ENCODE measurements at places on chromosomes 5 and 9.

GRCh38 chr5:143199843-143200242 lies 203.6 kb downstream of the NR3C1 start:
- no peak for DNase-seq

DNA sequence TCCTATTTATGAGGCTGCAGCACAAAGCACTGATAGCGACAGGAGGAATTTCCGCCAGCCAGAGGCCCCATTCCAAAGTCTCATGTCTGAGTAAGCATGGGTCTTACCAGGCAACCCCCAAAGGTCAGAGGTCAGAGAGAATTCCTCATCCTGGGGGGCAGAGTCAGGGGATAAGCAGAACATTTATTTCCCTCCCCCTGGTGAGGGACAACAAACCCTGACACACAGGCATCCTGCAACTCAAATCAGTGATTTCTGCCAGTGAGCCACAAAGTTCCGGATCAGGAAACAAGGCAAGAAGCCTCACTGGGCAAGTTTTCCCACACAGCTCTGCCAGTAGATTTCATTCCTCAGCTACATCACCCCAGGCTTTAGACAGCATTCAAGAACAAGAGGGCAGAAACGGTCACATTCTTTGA lies 37.0 kb downstream of the ADAMTS12 start:
- no peak for DNase-seq

- no peak for DNase-seq
Observed at GRCh38 chr9:87596862-87597261, 99.2 kb downstream of the DAPK1 start.

DNA sequence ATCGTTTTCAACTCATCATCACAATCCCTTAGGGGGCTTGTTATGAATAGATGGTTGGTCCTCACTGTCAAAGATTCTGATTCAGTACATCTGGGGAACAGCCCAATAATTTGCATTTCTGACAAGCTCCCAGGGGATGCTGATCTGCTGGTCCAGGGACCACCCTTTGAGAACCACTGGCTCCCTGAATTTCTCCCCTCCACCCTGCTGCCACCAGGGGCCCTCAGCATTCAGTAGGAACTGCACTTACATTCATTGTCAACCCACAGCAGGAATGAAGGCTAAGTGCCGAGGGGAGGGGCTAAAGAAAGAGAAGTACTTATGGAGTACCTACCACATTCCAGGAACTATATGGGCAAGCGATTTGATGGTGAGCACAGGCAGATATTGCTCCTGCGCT lies 85.9 kb downstream of the BOD1 start:
- DNase-seq, result no peak

DNA sequence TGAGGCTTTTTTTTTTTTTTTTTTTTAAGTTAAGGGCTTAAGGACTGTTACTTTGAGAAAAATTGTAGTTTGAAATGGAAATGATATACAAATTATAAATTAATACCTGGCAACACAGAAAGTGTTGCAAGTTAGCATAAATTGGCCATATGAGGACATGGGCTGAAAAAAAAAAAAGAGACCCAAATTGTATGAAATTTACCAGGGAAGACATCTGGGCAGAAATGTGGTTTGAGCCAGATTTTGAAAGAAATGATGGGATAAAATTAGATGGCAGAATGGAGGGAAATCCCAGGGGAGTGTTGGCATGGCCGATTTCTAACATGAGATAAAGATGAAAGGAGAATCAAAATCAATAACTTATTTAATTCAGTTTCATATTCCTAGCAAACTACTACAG lies 472.1 kb downstream of the CTNND2 start:
- no peak for DNase-seq

DNA sequence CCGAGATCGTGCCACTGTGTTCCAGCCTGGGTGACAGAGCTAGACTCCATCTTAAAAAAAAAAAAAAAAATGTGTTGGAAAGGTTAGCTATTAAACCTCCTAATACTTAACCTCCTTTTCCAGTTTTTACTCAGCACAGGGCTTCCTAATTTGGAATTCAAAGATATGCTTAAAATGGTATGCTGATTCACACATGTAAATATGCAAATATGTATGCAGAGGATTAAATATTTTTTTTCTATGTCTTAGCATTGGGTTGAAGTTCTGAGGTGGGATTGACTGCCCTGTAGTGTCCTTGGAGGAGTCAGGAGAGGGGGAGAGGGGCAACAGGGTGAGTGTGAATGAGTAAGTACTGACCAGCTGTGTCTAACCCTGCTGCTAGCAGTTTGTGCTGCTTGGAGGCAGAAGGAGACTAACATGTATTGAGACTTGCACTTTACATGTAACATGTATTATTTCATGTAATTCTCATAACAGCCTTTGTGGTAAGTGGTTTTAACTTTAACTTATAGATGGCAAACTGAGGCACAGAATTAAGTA lies 63.2 kb downstream of the SLC44A1 start:
- no peak for DNase-seq

- no peak for DNase-seq
Observed at GRCh38 chr5:127997201-127997704, 86.3 kb upstream of the SLC12A2 start.

DNA sequence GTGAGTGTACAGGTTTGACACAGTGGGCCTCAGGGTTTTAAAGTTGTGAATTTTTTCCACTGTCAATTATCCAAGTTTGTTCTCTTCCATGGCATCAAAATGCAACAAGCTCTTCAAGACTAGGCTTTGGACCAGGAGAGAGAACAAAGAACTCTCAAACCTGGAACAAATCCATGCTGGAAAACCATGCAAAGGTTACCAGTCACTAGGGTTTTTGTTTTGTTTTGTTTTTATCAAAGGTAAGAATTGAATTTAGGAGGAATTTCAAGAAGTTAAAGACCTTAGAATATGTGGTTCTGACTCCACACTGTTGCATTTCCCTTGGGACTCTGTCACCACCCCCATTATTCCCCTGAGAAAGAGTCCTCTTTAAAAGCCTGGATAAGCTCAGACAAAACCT lies 191.1 kb upstream of the PIK3R1 start:
- DNase-seq, result no peak

GRCh38 chr5:6762116-6762515 lies 48.9 kb downstream of the TENT4A start:
- no peak for DNase-seq

GRCh38 chr5:24222876-24223275 lies 421.9 kb downstream of the CDH10 start:
- no peak for DNase-seq

DNA sequence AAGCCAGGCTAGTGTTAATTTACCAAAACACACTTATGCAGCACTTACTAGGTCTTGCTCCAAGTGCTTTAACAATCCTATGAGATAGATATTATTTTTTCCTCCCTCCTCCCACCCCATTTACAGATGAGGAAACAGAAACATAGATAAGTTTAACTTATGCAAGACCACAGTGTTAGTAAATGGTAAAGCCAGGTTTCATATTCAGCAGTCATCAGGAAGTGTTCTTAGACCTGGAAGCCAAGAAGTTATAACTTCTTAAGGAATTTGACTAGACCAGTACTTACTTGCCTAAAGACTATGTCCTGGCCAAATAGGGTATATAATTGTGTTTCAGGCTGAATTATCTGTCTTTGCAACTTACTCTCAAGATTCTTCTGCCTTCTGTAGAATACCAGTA lies 15.9 kb downstream of the ABHD17B start:
- no peak for DNase-seq

- DNase-seq, result no peak
Observed at GRCh38 chr9:91844190-91844589, 105.8 kb downstream of the ROR2 start.

DNA sequence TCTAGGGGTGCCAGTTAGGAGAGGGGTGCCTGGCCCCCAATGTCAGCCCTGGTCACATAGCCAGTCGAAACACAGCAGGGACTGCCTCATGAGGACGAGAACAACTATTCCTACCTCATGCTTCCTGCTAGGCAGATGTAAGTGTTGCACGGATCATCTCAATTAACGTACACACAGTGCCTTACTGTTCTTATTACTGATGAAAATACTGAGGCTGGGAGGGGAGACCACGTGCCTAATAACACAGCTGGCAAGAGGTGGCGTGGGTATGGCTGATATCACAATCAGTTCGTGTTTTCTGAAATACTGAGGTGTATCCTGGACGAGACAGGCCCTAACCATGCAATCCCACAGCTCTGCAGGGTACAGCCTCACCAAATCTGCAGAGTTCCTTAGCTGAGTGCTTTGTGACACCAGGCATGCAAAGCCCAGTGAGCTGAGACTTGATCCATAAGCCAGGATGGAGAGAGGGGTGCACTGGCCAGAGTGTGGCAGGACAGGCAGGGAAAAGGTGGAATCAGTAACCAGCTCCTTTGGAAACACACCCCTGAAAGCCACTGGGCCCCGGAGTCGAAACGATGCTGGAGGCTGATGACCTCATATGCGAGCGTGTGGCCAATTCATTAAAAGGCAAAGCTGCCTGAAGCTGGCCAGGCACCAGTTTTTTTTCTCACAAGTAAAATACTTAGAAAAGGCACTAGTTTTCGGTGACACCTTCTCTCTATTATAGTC lies 63.9 kb downstream of the PRRT1B start:
- DNase-seq, result no peak

- DNase-seq, result no peak
Observed at GRCh38 chr9:520302-520701, 305.6 kb downstream of the DOCK8 start.
